ENCODE measurements at places on chromosomes 11 and 22.
A peak's percentile ranks its signal among the peaks of the same experiment; 100 is the strongest.

DNA sequence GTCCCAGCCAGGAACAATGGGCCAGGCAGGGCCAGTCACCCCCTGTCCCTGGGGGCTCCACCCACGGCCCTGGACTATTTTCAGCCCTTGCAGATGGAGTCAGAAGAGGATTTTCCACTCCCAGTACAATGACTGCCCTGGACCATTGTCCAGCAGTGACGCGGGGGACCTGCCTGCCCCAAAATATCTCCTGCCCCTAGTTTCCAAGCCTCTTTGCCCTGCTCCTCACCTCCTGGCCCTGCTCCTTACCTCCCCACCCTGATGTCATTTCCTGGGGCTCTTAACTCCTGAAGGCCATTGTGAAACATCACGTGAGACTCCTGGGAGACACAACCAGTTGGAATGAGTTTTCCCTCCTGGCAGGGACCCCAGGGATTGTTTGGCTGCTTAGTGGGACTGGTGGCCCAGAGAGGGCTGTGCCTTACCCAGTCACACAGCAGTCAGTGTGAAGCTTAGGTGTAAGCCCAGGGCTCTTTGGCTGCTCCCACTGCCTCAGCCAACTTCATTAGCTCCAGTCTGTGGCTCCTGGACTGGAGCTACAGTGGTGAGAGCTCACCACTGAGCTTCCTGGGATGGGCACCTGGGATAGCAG, 22.2 kb downstream of the P2RY2 start:
- DNase-seq: peak; percentile 70
- H3K27ac ChIP-seq: no peak overlapping the region
- H3K4me1 ChIP-seq: peaks cover 14% of the 10 kb centered on the region
- no peaks in the 10 kb centered on the region for H3K27me3 ChIP-seq

DNA sequence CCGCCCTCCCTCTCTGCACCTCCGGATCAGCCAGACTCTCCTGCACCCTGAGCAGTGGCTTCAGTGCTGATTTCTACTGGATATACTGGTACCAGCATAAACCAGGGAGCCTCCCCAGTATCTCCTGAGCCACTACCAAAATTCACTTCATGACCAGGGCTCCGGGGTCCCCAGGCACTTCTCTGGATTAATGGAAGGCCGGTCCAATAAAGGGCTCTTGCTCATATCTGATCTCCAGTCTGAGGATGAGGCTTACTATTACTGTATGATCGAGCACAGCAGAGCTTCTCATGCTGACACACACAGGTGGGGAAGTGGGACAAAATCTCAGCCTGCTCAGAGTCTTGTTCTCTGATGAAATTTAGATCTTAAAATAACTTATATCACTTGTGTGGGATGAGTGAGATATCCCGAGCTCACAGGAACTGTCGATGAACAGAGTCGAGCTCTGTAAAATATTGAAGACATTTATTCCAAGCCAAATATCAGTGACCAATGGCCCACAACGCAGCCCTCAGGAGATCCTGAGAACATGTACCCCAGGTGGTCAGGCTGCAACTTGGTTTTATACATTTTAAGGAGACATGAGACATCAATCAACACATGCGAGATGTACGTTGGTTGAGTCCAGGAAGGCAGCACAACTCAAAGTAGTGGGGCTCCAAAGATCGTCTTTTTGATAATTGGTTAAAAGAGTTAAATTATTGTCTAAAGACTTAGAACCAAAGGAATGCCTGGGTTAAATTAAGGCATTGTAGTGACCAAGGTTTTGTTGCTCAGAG, 93.0 kb upstream of the TOP3B start:
- H3K27ac ChIP-seq: no peak overlapping the region
- H3K4me1 ChIP-seq: peaks cover 2% of the 10 kb centered on the region
- peaks cover 10% of the 10 kb centered on the region for H3K27me3 ChIP-seq
- H3K4me3 ChIP-seq: no peak overlapping the region
- no peak for DNase-seq
- no peaks in the 10 kb centered on the region for H3K36me3 ChIP-seq

GRCh38 chr22:30005213-30005857, 74.9 kb upstream of the HORMAD2 start:
- peak; percentile 74 for DNase-seq
- H3K27ac ChIP-seq: no peak overlapping the region
- H3K4me3 ChIP-seq: no peak overlapping the region
- peaks cover 61% of the 10 kb centered on the region for H3K36me3 ChIP-seq

GRCh38 chr22:36387709-36387958, 133 bp downstream of the MYH9 start:
- DNase-seq: no peak
- H3K27ac ChIP-seq: peak overlapping the region; percentile 70
- peaks cover 8% of the 10 kb centered on the region for H3K36me3 ChIP-seq
- peaks cover 9% of the 10 kb centered on the region for H3K4me1 ChIP-seq

DNA sequence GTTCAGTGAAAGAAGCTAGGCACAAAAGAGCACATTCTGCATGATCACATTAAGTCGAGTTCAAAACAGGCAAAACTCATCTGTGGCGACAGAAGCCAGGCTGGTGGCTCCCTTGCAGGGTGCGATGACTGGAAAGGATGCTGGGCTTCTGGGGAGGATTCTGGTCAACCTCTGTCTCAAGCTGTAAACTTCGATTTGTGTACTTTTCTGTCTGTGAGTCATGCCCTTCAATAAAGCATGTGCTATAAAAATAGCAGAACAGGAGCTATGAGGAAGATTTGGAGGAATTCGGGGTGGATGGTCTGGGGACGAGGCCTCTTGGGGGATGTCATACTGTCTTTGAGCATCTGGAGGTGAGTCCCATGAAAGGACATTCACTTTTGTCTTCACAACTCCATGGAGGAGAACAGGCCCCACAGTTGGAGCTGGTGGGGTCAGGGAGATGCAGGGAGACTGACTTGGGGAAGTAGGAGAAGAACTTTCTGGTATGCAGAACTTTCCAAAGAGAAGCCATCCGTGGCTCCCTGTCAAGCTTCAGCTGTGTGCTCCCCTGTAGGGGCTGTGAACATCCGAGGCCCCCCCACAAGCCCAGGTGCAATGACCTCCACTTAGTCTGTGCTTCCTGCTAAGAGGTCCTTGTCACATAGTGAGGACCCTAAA, 77.8 kb upstream of the LINC01488 start:
- H3K36me3 ChIP-seq: no peaks in the 10 kb centered on the region
- peaks cover 21% of the 10 kb centered on the region for H3K4me1 ChIP-seq
- no peak overlapping the region for H3K4me3 ChIP-seq
- no peaks in the 10 kb centered on the region for H3K27me3 ChIP-seq
- DNase-seq: peak; percentile 82

DNA sequence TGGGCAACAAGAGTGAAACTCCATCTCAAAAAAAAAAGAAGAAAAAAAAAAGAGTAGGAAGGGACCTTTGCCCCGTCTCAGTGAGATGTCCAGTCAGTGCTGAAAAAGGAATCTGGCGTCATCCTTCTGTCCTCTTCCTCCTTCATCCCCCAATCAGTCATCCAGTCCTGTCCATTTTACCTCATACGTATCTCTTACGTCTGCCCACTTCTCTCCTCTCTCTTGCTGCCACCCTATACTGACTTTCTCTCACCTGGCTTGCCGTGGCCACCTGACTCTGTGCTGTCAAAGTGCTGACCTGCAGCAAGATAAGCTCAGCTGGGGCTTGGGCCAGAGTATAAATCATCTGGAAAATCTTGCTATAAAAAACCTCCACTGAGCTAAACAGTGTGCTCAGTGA, 13.6 kb downstream of the SEPTIN3 start:
- H3K4me1 ChIP-seq: no peaks in the 10 kb centered on the region
- H3K36me3 ChIP-seq: no peaks in the 10 kb centered on the region
- no peak overlapping the region for H3K27ac ChIP-seq
- peaks cover 51% of the 10 kb centered on the region for H3K27me3 ChIP-seq
- DNase-seq: no peak

DNA sequence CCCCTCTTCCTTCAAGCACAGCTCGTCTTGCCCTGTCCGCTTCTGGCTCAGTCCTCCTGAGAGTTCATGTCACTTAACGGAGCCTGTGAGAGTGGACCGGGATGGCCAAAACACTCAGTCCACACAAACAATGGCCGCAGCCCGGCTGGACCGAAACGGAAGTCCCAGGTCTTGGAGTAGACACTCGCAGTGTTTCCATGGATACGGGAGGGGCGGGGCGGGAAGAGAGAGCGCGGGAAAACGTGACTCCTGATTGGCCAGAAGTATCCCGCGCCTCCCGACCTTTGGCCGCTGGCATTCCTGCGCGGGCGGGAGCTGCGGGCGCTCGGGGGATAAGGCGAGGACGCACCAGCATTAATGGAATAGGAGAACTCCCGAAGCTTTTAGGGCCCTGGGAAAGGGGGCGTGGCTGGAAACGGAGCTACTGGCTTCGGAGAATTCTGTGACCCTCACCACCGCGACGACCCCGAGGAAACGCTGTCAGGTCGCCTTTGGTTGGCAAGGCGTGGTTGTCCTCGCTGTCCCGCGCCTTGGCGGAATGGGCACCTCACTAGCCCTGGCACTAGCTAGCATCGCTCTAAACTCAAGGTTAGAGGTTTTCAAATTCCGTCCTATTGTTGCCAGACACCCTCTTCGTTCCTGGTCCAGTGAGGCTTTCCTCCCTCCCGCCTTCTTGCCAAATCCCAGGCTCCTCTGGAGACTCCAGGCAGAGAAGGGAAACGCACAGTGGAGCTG, at the start of the genes NLRP14 and ZNF214:
Gene NLRP14 (plus strand): TSS at position 297 of the 735 bp plus-strand sequence. CDS start 18,108 bp downstream, outside the sequence.
Gene ZNF214 (minus strand): TSS at position 164 of the 735 bp plus-strand sequence. CDS start 17,511 bp downstream, outside the sequence.
- H3K27me3 ChIP-seq: no peaks in the 10 kb centered on the region
- H3K36me3 ChIP-seq: no peaks in the 10 kb centered on the region
- DNase-seq: peak; percentile 94

All from mesenchymal stem cell (in vitro differentiated cells and primary cell).